ENCODE measurements at places on chromosomes 12 and 14.

DNA sequence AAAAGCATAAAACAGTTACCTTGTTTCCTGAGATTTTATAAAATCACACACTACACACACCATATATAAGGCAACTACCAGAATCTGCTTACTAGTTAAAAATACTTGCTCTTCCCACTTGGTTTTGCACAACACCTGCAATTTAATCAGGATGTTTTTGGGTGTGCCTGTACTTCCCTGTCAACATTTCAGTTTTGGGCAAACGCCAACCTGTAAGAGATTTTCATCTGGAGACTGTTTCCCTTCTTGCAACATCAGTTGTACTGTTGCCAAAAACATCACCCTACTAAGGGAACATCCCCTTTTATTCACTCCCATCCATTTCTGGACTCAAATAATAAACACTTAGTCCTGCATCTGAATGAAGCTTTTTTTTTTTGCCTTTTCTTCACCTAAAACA, 172.3 kb downstream of the DUSP6 start:
- no peak for DNase-seq

DNA sequence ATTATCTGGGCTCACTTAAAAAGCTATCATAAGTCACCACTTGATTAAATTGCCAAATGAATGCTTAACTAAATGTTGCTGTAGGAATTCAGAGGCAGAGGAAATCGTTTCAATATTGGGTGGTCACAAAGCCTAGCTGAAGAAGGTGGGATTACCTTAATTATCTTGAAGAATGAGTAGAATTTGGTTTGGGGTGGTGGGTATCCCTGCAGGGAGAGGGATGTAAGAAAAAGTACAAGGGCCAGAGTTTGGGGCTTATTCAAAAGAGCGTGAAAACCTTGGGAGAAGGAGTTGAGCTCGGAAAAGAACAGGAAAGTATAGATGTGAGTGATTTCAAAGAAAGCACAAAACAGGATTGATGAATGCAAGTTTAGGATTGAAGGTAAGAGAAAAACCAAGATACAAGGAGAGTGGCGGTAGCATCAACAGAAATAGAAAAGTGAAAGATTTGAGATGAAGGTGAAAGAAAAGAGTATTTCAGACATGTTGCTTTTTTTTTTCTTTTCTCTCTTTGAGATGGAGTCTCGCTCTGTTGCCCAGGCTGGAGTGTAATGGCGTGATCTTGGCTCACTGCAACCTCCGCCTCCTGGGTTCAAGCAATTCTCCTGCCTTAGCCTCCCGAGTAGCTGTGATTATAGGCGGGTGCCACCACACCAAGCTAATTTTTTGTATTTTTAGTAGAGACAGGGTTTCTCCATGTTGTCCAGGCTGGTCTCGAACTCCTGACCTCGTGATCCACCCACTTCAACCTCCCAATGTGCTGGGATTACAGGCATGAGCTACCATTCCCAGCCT, 1.7 kb downstream of the BRMS1L start:
- no peak for DNase-seq

- no peak for DNase-seq
Measured at GRCh38 chr12:47721431-47721973, 3.8 kb downstream of the ENDOU start.

GRCh38 chr12:12365931-12366431, 9.1 kb downstream of the BORCS5 start:
- no peak for DNase-seq

- no peak for DNase-seq
Measured at GRCh38 chr12:87388376-87388775, 640.8 kb downstream of the C12orf50 start.

DNA sequence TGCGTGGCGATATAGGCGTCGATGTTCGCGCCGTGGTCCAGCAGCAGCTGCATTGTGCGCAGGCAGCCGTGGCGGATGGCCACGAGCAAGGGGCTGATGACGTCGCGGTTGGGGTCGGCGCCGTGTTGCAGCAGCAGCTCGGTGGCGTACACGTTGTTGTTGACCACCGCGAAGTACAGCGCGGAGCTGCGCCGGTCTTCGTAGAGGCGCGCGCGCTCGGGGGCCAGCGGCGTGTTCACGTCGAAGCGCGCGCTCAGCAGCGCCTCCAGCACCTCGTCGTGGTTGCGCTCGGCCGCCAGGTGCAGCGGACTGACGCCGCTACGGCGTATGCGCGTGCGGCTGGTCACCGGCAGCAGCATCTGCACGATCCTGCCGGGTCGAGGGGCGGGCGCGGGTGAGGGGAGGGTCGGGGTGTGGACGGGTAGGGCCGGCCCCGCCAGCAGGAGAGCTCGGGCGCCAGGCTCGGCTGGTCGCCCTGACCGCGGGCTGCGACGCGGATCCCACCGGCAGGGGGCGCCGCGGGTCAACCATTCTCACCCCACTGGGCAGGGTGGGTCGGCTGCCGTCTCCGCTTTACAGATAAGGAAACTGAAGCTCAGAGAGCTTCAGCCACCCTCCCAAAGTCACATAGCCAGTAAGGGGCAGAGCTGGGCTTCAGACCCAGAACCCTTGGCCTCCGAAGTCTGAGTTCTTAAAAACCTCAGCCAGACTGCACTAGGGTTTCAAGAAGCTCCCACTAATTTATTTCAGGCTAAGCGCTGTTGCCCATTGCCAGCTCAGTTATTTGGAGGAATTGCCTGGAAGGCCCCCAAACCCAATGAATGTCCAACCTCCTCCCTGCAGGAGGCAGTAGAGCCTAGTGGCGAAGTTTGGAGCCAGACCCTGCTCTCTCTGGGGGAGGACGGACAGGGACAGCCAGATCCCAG, 12.4 kb downstream of the FAM181A start:
- peak; percentile 82 for DNase-seq

GRCh38 chr14:91845652-91846051, 21.7 kb downstream of the TC2N start:
- no peak for DNase-seq

DNA sequence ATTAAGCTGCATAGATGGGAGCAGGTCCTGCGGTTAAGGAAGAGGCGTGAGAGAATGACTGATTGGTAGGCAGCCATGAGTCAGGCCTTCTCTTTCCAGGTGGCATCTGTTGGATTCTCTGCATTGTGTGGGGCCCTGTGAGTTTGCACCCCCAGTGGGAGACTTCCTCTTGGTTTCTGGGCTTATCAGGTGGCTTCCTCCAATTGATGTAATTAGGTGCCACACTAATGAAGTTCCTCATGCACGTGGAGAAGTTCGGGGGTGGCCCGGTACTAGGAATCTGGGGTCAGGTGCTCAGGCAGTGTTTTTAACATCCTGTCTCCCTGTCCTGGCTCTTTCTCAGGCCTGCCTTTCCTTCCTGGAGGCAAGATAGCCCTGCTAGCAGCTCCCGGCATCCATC, 765.1 kb upstream of the TMEM132C start:
- DNase-seq: no peak

DNA sequence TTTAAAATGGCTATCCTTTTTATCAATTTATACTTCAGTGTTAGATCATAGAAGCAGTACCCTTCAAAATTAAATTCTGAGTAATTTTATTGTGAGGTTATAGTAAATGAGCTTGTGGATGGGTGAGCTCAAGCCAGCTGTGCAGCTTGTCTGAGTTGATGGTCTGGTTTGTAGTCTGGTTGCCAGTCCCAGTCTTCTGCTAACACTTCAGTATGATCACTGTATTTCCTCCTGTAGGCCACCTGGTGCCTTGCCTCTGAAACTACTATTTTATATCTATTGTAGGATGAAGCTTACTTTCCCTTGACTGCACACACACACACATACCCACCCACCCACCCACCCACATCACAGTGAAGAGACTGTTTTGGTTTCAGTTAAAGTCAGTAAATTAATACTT, 496.4 kb downstream of the PCNX1 start:
- no peak for DNase-seq

DNA sequence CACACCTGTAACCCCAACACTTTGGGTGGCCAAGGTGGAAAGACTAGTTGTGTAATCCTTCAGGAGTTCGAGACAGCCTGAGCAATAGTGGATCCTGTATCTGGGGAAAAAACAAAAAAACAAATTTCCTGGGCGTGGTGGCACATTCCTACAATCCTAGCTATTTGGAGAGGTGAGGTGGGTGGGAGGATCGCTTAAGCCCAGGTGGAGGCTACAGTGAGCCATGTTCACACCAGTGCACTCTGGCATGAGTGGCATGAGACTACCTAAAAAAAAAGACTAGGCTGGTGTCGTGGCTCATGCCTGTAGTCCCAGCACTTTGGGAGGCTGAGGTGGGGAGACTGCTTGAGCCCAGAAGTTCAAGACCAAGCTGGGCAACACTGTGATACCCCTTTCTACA, 17.2 kb downstream of the PTGES3 start:
- no peak for DNase-seq

DNA sequence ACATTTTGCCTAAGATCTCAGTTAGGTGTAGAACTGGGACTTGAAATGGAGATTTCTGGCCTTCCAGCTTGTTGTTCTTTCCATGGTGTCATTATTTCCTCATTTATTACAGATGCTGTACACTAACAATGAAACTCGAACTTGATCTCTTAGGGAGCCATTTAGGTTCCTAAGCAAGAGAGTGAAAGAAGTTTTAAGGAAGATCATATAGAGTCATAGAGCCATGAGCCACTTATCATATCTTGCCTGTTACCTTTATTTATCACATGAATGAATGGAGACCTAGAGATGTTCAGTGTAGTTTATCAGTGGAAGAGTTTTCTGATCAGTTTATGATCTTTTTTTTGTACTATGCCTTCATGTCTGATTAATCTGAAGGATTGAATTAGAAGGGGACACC, 9.9 kb downstream of the HELB start:
- no peak for DNase-seq

- DNase-seq: no peak
Measured at GRCh38 chr12:109822951-109823411, 10.2 kb downstream of the TRPV4 start.

DNA sequence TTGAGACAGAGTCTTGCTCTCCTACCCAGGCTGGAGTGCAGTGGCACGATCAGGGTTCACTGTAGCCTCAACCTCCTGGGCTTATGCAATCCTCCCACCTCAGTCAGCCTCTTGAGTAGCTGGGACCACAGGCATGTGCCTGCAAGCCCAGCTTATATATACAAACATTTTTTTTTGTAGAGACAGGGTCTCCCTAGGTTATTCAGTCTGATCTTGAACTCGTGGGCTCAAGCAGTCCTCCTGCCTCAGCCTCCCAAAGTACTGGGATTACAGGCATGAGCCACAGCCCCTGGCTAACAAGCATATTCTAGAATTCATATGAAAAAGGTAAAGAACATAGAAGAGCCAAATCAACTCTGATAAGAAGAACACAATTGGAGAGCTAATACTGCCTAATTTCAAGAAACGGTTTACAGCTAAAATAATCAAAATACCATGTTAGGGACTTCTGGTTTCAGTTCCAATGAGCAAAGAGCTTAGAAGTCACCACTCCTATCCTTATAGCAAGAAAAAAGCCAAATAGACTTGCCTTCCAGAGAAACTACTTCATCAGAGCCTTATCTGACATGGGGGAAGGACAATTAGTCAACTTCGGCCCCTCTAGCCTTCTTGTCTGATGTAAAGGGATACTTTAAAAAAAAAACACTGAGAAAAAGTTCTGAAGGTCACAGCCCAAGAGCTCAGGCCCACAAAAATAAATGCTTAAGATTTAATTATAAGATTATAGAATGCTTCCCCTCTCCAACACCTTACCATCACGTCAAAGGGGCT, 37.6 kb downstream of the TMEM116 start:
- DNase-seq: no peak

DNA sequence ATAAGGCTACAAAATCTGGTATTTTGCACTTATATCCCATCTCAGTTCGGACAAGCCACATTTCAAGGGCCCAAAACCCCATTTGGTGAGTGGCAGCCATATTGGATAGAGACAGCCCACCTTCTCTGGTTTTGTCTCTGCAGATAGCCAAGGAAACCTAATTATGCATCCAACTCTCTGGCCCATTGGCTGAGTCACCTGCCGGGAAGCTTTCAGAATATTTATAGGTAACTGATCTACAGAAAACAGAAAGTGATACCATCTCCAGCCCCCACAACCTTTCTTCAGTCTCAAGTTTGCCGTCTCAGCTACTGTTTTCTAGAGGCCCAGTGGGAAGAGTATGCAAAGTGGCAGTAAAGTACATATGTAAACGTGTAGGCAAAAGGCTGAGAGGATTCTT, 33.7 kb upstream of the PPP1CC start:
- no peak for DNase-seq

- no peak for DNase-seq
Measured at GRCh38 chr12:92557422-92557724, 145.4 kb upstream of the PLEKHG7 start.

DNA sequence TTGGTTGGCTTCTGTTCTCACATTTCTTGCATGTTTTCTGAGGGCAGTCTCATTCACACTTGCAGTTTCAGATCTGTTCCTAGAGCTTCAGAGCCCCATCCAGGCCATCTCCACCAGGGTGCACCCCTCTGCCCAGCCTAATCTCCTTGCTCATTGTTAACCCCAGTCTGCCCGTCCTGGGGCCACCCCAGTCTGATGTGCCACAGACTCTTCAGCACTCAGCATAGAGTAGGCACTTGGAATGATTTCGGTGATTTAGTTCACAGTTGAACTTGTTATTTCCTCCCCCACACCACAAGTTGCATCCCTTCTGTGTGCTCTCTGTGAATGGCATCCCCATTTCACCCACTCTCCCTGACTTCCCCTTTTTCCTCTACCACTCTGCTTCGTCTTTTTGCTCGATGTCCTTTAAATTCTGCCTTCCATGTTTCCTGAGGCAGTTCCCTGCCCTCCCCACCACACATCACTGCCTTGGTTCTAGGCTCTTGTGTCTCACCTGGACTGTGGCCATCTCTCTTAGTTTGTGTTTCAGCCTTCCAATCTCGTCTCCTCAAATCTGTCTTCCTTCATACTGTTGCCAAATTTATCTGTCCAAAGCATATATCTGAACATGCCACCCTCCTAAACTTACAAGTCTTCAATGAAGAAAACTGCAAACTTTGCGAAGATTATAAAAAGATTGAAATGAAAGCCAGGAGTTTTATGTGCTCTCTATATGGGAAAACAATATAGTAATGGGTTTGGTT, 41.5 kb downstream of the ANO6 start:
- DNase-seq: no peak

DNA sequence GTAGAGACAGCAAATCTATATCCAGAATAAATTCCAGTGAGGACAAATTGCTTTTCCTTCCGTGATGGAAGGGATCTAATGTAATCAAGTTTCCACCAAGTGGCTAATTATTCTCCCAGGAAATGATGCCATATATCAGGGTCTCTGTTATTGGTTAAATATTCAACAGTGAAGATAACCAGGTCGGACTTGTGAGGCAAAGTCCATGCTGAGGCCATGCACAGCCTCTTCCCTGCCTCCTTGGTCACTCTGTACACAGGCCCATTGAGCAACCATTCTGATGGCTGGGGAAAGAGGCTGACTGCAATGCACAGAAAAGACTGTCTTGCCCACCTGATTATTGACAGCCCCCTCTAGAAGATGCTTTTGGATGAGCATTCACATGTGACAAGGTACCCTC, 90.1 kb downstream of the TNFAIP2 start:
- DNase-seq: no peak

- DNase-seq: no peak
Measured at GRCh38 chr12:109432431-109432830, 44.7 kb downstream of the KCTD10 start.
